ENCODE measurements at places on chromosomes 1 and 21.

GRCh38 chr21:38858812-38859205 lies 53.1 kb downstream of the ETS2 start:
- no peak overlapping the region for H3K4me3 ChIP-seq
- H3K27me3 ChIP-seq: no peaks in the 10 kb centered on the region
- no peak overlapping the region for H3K27ac ChIP-seq
- no peak for DNase-seq
- H3K36me3 ChIP-seq: no peaks in the 10 kb centered on the region
- H3K4me1 ChIP-seq: no peaks in the 10 kb centered on the region

DNA sequence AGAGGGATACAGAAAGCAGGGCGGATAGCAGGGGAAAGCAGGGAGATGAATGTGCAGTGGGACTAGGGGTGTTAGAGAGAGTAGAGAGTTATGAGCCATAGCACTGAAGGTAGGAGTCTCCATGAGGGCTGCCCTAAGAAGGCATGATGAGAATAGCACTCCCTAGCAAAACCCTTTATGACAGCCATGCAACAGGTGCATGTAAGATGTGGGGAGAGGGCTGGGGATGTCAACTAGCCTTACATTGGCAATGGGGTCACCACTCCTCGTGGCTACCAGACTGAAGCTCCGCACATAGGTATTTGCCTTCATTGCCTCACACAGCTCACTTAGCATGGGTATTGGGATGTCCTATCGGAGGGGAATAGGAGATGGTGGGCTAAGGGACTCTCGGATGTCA lies 4.6 kb downstream of the TMOD4 start:
- no peak overlapping the region for H3K4me3 ChIP-seq
- H3K36me3 ChIP-seq: peaks cover 18% of the 10 kb centered on the region
- H3K4me1 ChIP-seq: peaks cover 5% of the 10 kb centered on the region
- DNase-seq: no peak
- H3K27me3 ChIP-seq: no peaks in the 10 kb centered on the region

GRCh38 chr1:204528241-204528640 lies 12.0 kb downstream of the MDM4 start:
- peaks cover 12% of the 10 kb centered on the region for H3K4me1 ChIP-seq
- peaks cover 73% of the 10 kb centered on the region for H3K36me3 ChIP-seq
- H3K4me3 ChIP-seq: no peak overlapping the region
- no peak overlapping the region for H3K27ac ChIP-seq
- no peaks in the 10 kb centered on the region for H3K27me3 ChIP-seq

DNA sequence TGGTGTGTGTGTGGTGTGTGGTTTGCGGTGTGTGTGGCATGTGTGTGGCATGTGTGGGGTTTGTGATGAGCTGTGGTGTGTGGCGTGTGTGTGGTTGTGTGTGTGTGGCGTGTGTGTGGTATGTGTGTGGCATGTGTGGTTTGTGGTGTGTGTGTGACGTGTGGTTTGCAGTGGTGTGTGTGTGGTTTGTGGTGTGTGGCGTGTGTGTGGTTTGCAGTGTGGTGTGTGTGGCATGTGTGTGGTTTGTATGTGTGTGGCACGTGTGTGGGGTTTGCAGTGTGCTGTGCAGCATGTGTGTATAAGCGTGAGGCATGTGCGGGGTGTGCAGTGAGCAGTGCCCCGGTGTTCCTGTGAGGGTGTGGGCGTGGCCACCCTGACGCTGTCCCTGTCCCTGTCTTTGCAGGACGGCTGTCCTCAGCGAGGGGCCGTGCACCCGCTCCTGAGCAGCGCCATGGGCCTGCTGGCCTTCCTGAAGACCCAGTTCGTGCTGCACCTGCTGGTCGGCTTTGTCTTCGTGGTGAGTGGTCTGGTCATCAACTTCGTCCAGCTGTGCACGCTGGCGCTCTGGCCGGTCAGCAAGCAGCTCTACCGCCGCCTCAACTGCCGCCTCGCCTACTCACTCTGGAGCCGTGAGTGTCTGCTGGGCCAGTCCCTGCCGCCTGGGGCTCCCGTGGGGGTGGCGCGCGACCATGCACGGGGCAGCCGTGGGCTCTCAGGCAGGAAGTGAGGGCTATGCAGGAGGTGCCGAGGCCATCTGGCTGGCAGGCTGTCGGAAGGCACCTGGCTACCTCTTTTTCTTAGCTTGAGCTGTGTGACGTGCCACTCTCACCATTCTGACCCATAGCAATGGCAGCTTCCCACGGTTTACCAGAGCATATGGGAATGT lies 52.6 kb upstream of the TRAPPC10 start:
- H3K27ac ChIP-seq: no peak overlapping the region
- no peak overlapping the region for H3K4me3 ChIP-seq
- H3K36me3 ChIP-seq: no peaks in the 10 kb centered on the region
- no peaks in the 10 kb centered on the region for H3K27me3 ChIP-seq

DNA sequence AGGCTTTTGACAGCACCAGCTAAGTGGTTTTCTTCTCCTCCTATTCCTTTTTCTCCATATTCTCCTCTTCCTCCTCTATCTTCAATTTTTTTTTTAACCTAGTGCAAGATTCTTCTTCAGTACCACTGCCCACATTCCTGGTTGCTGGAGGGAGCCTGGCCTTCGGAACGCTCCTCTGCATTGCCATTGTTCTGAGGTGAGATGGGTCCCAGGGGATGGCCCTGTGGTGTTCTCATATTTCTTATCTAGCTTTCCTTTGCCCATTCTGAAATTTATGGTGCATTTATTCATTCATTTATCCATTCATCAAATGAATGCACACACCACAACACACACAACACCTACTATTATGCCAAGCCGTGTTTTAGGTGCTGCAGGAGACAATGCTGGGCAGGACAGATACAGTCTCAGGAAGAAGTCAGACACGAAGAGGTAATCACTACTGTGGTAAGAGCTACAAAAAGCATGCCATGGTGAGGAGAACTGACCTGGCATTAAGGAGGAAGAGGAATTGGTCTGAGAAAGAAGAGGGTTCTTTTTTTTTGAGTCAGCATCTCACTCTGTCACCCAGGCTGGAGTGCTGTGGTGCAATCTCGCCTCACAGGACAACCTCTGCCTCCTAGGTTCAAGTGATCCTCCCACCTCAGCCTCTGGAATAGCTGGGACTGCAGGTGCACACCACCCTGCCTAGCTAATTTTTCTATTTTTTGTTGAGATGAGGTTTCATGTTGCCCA lies 47.5 kb upstream of the TDRD10 start:
- no peaks in the 10 kb centered on the region for H3K27me3 ChIP-seq
- H3K36me3 ChIP-seq: no peaks in the 10 kb centered on the region
- no peak overlapping the region for H3K27ac ChIP-seq

GRCh38 chr1:83583351-83584014 lies 415.4 kb downstream of the TTLL7 start:
- H3K4me3 ChIP-seq: no peak overlapping the region
- H3K4me1 ChIP-seq: no peaks in the 10 kb centered on the region
- peak; percentile 20 for DNase-seq
- H3K27me3 ChIP-seq: no peaks in the 10 kb centered on the region
- no peak overlapping the region for H3K27ac ChIP-seq

- no peaks in the 10 kb centered on the region for H3K27me3 ChIP-seq
- DNase-seq: no peak
- no peak overlapping the region for H3K27ac ChIP-seq
- no peaks in the 10 kb centered on the region for H3K4me1 ChIP-seq
- H3K4me3 ChIP-seq: no peak overlapping the region
Measured at GRCh38 chr1:28540651-28541050, 12.2 kb upstream of the TRNAU1AP start.

DNA sequence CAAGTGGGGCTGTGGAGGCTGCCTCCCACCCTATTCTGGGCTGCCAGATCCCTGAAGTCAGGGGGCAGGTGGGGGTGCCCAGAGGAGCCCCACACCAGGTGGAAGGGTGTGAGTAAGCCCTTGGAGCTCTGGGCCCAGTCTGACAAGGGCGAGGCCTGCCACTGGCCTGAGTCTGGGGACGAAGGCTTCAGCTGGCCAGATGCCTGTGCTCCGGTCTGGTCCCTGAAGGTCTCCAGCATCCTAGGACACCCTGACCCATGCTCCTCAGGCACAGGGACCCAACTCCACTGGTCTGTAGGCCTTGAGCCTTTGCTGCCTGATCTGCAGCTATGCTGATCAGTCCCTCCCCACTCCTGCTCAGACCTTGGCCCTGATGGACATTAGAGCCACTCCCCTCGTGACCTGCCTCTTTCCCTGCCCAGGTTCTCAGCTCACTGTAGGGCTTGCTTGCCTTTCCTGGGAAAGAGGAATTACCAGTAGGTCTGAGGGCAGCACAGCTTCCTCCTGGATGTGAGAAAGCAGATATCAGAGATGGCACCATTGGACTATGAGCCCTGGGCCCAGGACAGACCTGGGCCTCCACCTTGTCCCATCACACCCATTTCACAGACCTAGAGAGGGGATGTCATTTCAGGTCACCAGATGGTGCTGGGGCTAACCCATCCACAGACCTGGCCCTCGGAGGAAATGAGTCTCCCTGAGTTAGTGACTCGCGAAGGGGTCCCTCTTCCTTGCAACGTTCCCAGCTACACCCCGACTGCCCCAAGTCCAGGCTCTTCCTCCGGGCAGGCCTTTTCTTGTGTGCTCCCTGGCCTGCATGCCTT lies 32.8 kb upstream of the CSF3R start:
- H3K27me3 ChIP-seq: no peaks in the 10 kb centered on the region
- peaks cover 15% of the 10 kb centered on the region for H3K4me1 ChIP-seq

DNA sequence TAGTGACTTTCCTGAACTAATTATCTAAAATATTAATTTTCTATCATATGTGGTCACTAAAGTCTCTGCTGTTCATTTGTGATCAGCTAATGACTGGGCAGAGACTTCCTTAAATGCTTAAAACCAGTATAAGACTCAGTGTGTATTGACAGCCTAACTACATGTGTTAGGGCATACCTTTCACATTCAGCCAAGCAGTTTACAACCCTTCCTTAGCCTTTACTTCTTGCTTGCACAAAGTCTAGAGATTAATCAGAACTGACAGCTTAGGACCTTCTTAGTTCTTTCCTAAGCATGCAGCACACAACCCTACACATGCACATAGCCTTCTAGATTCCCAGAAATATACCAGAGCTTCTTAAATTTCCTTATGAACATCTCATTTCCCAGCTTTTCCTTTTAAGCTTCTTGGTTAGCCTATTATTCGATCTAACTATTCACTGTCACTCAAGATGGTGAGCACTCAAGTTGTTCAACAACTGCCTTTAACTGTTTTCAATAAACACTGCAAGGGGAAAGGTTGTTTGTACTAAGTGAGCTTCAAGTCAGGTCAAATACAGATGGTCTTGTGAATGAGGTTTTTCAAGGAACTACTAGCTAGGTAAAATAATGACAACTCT lies 13.4 kb downstream of the EYA3 start:
- H3K27ac ChIP-seq: no peak overlapping the region
- no peaks in the 10 kb centered on the region for H3K27me3 ChIP-seq

- no peaks in the 10 kb centered on the region for H3K36me3 ChIP-seq
- DNase-seq: no peak
- H3K27me3 ChIP-seq: no peaks in the 10 kb centered on the region
- no peak overlapping the region for H3K27ac ChIP-seq
Measured at GRCh38 chr1:115744646-115745275, 23.8 kb downstream of the CASQ2 start.

GRCh38 chr1:160083968-160084770 lies 2.8 kb downstream of the KCNJ9 start:
- H3K27ac ChIP-seq: no peak overlapping the region
- H3K27me3 ChIP-seq: peaks cover 68% of the 10 kb centered on the region
- peaks cover 16% of the 10 kb centered on the region for H3K4me1 ChIP-seq
- H3K36me3 ChIP-seq: no peaks in the 10 kb centered on the region

DNA sequence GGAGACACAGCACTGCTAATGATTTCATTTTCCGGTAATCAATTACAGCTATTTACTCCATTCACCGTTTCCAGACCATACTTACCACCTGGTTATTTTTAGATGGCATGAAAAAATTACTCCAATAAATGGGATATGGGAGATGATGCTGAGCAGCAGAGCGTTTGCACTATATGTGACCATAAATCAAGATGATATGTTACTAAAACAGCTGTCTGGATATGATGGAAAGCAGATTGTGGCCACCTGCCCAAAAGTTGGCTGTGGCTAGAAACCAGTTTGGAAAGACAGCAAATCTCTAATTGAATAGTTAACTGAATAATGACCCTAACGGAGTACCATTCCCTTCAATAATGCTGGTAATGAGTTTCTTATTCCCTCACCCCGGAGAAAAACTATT lies 22.5 kb upstream of the KCTD3 start:
- H3K27me3 ChIP-seq: no peaks in the 10 kb centered on the region
- H3K4me1 ChIP-seq: no peaks in the 10 kb centered on the region
- H3K27ac ChIP-seq: no peak overlapping the region
- DNase-seq: no peak
- peaks cover 21% of the 10 kb centered on the region for H3K36me3 ChIP-seq
- H3K4me3 ChIP-seq: no peak overlapping the region

GRCh38 chr1:228393268-228393701 lies 13.3 kb downstream of the TRIM11 start:
- no peaks in the 10 kb centered on the region for H3K27me3 ChIP-seq
- DNase-seq: no peak
- peaks cover 23% of the 10 kb centered on the region for H3K36me3 ChIP-seq
- H3K4me1 ChIP-seq: no peaks in the 10 kb centered on the region
- no peak overlapping the region for H3K27ac ChIP-seq
- H3K4me3 ChIP-seq: no peak overlapping the region

- no peaks in the 10 kb centered on the region for H3K36me3 ChIP-seq
- no peak overlapping the region for H3K4me3 ChIP-seq
- no peaks in the 10 kb centered on the region for H3K27me3 ChIP-seq
Measured at GRCh38 chr1:29883411-29883832, 647.1 kb downstream of the PTPRU start.

GRCh38 chr1:223674119-223674890 lies 8.8 kb upstream of the CAPN8 start:
- H3K27me3 ChIP-seq: peaks cover 10% of the 10 kb centered on the region
- H3K27ac ChIP-seq: no peak overlapping the region
- H3K36me3 ChIP-seq: peaks cover 34% of the 10 kb centered on the region
- no peak overlapping the region for H3K4me3 ChIP-seq
- peaks cover 3% of the 10 kb centered on the region for H3K4me1 ChIP-seq
- no peak for DNase-seq

DNA sequence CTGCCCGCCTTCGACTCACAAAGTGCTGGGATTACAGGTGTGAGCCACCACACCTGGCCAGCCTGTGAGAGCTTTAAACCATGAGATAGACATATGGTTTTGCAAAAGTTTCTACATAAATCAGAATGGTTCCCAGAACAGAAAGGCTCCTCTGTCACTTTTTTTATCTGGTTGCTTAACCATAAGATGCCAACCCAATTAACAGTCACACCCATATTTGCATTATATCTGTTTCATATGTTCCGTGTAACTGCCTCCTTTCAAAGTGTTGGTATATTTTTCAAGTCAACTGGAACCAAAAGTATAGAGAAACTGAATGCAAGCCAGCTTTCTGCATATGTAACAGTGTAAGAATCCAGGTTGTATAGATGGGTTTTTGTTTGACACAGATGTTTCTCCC lies 23.7 kb upstream of the RCC1 start:
- peaks cover 46% of the 10 kb centered on the region for H3K36me3 ChIP-seq
- H3K27me3 ChIP-seq: no peaks in the 10 kb centered on the region
- H3K4me1 ChIP-seq: no peaks in the 10 kb centered on the region
- no peak for DNase-seq
- H3K27ac ChIP-seq: no peak overlapping the region
- H3K4me3 ChIP-seq: no peak overlapping the region

GRCh38 chr1:180698580-180698979 lies 66.8 kb downstream of the XPR1 start:
- no peaks in the 10 kb centered on the region for H3K27me3 ChIP-seq
- no peak overlapping the region for H3K4me3 ChIP-seq
- H3K27ac ChIP-seq: no peak overlapping the region
- no peak for DNase-seq

GRCh38 chr1:211577819-211578639 lies 932 bp downstream of the SLC30A1 start:
- H3K4me3 ChIP-seq: peak overlapping the region; percentile 92
- no peaks in the 10 kb centered on the region for H3K27me3 ChIP-seq
- peak; percentile 85 for DNase-seq

All from WTC11 (cell line).